ENCODE measurements at places on chromosomes 7 and 10.

DNA sequence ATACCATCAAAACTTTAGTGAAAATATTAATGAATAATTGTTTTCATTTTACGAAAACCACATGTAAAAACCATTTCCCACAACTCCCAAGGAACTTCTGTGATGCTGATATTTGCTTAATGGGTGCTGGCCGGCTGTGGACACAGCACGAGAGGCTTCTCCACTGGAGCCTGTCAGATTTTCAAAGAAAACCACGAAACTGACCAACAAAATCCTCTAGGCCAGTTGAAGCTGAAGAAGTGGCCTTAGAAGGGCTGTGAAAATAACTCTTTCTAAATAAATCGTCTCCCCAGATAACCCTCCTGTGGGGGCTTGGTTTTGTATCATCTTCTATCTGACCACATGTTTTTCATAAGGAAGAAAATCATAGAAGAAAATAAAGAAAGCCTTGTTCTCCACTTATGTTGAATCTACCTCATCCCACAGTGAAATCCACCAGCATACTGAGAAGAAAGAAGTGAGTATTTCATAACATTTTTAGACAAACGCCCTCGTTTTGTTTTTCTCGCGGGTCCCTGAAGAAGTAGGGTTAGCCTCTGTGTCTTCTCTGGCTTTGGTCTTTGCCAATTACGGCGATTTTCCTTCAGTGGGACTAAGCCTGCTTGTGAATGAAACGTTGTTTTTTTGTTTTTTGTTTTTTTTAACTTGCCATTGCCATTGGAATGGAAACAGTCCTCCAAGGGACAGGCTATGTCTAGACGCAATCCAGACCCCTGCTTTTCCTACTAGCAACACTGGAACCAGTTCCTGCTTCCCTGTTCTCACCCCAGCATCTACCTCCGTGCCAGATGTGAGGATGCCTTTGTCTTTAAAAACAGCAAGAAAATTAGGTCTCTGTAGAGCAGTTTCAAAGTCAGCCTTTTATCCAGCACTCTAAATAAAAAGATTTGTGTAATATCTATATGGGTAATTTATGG is 123.9 kb downstream of the ADAM12 start:
- DNase-seq, result no peak

DNA sequence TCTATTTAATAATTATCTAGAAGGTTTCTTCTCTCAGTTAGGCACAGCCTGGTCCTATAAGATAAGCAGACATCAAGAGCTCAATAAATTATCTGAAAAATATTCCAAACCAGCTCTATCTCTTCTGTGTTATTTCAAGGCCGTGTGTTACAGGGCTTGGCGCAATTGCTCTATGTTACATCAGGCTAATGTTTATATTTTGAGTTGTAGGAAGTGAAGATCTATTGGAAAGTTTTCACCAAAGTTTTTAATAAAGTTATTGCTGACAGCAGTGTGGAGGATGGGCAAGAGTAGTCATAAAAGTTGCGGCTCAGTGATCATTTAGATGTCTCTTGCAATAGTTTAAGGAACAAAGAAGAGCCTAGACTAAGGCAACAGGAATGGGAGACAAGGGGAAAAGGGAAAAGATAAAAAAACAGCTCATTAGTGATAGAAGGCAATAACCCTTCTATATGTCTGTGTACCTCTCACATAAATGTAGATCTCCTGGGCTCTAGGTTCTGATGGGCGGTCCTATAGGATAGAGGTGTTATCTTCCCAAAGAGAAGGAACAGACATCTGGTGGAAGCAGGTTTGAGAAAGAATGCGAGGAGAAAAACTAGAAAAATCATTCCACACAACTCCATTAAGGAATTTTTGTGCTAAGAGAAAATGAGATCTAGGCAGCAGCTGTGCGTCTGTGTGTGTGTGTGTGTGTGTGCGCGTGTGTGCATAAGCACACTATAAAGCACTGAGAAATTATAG is 5.9 kb upstream of the ANKRD7 start:
- no peak for DNase-seq

GRCh38 chr10:19788075-19788686 is 28.1 kb upstream of the PLXDC2 start:
- DNase-seq, result no peak

DNA sequence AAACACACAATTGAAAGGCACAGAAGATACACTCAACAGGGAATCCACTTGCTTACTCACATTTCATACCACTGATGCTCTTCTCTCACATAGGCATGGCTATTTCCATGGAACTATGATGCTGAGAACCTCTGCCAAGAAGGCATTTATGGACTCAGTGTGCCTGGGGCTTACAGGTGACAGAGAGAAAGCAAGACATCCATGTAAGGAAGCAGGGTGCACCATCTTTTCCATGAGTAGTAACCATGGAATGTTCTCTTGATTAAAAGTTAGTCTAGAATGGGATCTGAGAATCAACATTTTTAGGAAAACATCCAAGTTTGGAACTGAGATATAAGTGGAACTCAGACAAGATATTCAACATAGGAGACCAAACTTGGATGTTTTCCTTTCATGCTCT is 52.5 kb upstream of the MACC1 start:
- DNase-seq, result no peak

- DNase-seq, result no peak
Observed at GRCh38 chr7:117188376-117188775, 134.5 kb downstream of the WNT2 start.

GRCh38 chr10:20369863-20370736 is 527.0 kb downstream of the NEBL start:
- DNase-seq, result no peak

GRCh38 chr10:30835146-30835545 is 196.5 kb downstream of the ZNF438 start:
- no peak for DNase-seq

DNA sequence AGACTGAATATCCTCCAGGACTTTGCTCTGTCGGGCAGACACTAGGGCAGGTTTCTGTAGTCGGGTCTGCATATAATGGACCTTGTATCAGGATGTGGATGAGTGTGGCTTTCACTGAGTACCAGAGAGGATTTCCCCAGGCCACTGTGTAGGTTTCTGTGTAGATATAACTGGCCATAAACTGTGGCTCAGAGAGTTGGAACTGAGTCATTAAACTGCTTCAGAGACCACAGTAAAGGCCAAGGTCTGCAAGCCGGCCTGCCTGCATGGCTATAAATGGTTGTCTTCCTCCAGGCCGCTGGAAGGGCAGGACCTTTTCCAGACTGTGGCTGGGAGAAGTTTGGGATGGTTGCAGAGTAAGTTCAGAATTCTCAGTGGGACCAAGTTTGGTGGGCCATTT is 16.9 kb downstream of the ZNF92 start:
- no peak for DNase-seq

DNA sequence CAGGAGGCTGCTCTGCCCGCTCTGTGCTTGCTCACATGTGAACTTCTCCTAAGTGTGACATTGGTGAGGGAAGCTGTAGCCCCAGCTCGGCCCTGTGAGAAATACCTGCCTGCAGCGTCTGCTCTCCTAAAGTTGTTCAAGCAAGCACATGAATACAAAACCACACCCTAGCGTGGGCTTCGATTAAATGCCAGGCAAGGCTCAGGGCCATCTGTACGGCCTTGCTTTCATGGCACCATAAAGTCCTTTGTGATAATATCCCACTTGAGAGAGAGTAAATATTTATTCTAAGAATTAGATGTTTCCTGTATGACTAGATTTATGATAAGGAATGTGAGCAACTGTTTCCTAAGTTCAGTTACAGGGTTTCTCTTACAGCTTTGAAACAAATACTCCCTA is 262.8 kb upstream of the KLF14 start:
- DNase-seq, result no peak

GRCh38 chr7:105721571-105722104 is 140.3 kb upstream of the EFCAB10 start:
- DNase-seq, result no peak

- no peak for DNase-seq
Observed at GRCh38 chr7:32056767-32057166, 13.4 kb downstream of the PDE1C start.

- no peak for DNase-seq
Observed at GRCh38 chr7:92423710-92424131, 23.6 kb upstream of the GATAD1 start.

GRCh38 chr7:16913643-16914042 is 31.9 kb upstream of the AGR3 start:
- no peak for DNase-seq

All from posterior vena cava (tissue), 2 donors.